ENCODE measurements at places on chromosomes 3 and 15.

DNA sequence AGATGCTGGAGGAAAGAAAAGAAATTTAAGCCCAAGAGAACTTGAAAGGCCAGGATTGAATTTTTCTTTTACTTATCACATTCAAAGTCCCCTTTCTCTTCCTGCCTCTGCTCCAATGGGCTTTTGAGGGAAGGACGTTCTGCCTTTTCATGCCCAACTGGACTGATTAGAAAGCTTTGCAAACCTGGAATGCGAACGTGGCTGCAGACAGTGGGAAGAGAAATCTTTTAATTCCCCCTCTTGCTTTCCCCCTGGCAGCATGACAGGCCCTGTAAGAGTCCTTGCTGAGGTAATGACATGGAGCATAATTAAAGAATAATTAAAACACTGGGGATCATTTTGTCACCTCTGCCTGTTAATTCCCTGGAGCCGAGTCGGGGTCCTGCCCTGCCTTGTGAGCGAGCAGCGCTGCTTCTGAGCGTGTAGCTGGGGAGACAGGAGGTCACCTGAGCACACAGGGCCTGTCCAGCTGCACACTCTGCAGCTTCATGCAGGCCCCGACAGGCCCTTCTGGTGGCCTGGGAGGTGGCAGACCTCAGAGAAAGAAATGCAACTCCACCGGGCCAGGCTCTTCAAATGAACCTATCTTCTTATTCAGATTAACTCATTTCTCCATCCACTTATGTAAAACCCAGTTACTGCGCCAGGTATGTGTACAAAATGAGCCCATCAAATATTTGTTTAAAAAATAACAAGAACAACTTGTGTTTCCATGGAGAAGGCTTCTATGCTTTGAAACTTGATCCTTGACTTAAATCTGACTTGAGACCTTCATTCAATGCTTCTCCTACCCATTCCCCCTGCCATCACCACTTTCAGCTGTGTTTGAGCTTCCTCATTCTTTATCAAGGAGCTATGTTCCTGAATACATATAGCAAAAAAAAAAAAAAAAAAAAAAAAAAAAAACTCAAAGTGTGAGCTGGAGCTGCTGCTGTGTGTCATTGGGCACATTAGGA, 628.2 kb upstream of the CFAP20DC start:
- DNase-seq, result no peak

- DNase-seq, result no peak
Observed at GRCh38 chr3:55795746-55796145, 308.6 kb upstream of the WNT5A start.

GRCh38 chr3:77038930-77039605, 831 bp upstream of the ROBO2 start:
- DNase-seq, result peak; percentile 10

GRCh38 chr15:69871511-69872134, 226.1 kb downstream of the TLE3 start:
- no peak for DNase-seq

DNA sequence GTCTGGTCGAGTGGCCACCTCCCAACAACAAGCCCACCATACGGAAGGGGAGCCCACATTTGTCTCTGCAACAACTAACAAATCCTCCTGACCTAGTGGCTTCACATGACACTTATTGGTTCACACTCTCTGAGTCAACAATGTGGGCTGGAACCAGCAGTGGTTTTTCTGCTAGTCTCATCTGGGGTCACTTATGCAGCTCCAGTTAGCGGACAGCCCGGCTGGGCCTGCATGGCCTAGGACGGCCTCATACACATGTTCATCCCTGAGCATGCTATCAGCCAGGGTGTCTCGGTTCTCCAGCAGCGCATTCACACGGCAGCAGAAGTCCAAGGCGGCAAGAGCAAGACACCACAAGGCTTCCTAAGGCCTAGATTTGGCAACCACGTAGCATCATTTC, 281.7 kb downstream of the XXYLT1 start:
- DNase-seq, result no peak

- DNase-seq, result no peak
Observed at GRCh38 chr15:38547255-38547997, 17.2 kb downstream of the RASGRP1 start.

DNA sequence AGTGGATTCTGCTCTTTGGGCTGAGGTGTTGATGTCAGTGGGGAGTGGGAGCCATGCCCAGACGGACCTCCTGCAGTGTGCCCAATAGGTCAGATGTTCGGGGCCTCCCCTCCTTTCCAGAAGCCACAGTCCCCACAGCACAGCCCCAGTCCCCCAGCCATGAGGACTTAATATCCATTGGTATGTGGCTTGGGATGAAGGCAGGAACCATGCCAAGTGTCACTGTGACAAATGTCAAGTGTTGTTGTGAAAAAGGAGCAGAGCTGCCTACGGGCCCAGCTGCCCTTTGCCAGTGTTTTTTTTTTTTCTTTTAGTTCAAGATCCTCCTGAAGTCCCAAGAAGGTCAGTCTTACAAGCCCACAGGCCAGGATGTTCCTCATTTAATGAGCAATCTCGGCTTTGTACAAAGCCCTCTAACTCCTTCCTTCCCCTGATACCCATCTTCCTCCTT, 12.2 kb downstream of the SEMA3G start:
- no peak for DNase-seq

DNA sequence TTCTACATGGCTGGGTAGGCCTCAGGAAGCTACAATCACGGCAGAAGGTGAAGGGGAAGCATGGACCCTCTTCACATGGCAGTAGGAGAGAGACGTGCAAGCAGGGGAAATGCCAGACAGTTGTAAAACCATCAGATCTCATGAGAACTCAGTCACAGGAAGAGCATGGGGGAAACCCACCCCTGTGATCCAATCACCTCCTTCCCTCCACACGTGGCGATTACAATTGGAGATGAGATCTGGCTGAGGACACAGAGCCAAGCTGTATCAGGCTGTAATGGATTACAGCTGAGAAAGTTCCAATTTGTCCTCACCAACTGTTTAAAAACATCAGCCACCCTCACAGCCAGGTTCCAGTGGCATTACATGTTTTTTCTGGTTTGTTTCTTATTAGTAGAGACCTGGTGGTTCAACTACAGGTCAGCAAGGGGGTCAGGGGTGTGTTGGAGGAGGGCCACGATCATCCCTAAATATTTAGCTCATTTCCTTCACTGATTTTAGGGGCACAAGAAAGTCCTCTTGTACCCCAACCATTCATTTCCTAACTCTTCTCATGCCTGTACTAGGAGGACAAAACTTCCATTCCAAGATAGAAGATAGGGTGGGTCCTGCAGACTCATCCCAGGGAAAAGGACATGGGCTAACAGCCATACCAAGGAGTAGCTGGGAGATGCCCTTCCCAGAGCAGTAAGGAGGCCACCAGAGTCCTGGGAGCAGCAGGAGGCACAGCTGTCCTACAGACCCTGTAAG, 54.4 kb downstream of the ANXA2 start:
- DNase-seq, result no peak

- no peak for DNase-seq
Observed at GRCh38 chr3:123421353-123422174, 27.3 kb downstream of the ADCY5 start.
